ENCODE measurements at places on chromosomes 4 and X. TPM values are rescaled to one million over a fixed set of nuclear protein-coding genes. Genes with fewer than 3 reads are reported as not detected.

SAGE1 gene
- not detected for total RNA-seq

PACRGL gene
- total RNA-seq = 18.3 TPM

DNA sequence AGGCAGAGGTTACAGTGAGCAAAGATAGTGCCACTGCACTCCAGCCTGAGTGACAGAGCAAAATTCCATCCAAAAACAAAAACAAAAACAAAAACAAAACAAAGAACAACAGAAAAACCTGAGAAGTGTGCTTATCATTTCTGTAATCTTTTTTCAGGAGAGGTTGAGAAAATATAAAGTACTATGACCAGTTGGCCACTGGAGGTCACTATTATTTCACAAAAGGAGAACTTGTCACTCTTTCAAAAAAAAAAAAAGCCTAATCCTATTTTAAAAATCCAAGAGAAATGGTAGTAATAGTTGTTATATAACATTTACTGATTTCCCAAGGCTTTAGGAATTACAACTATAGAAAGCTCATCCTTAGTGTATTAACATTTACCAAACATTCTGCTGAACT is 24.9 kb upstream of the RNF150 start:
- H3K27ac ChIP-seq = no peak overlapping the region
- no peak for DNase-seq
- no peak overlapping the region for H3K4me3 ChIP-seq
- H3K27me3 ChIP-seq = no peaks in the 10 kb centered on the region
- no peaks in the 10 kb centered on the region for H3K4me1 ChIP-seq

- no peaks in the 10 kb centered on the region for H3K27me3 ChIP-seq
- no peak for DNase-seq
- H3K4me1 ChIP-seq = no peaks in the 10 kb centered on the region
- H3K36me3 ChIP-seq = no peaks in the 10 kb centered on the region
- H3K4me3 ChIP-seq = no peak overlapping the region
Observed at GRCh38 chr4:155077452-155078229, 130.8 kb upstream of the NPY2R start.

GRCh38 chr4:159227378-159227777 is 124.5 kb downstream of the RAPGEF2 start:
- peaks cover 17% of the 10 kb centered on the region for H3K4me1 ChIP-seq
- H3K27me3 ChIP-seq = no peaks in the 10 kb centered on the region
- no peak for DNase-seq
- H3K36me3 ChIP-seq = no peaks in the 10 kb centered on the region
- H3K4me3 ChIP-seq = peak overlapping the region; percentile 39
- H3K27ac ChIP-seq = peak overlapping the region; percentile 20

DNA sequence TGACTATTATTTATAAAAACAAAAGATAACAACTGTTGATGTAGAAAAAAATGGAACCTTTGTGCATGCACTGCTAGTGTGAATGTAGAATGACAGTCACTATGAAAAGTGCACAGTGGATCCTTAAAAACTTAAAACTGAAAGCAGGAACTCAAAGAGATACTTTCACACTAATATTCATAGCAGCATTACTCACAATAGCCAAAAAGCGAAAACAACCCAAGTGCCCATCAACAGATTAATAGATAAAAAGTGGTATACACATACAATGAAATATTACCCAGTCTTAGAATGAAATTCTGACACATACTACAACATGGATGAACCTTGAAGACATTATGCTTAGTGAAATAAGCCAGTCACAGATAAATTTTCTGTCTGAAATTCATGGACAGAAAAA is 23.8 kb downstream of the CENPC start:
- H3K4me3 ChIP-seq = no peak overlapping the region
- no peak overlapping the region for H3K27ac ChIP-seq
- H3K4me1 ChIP-seq = no peaks in the 10 kb centered on the region
- no peak for DNase-seq

DNA sequence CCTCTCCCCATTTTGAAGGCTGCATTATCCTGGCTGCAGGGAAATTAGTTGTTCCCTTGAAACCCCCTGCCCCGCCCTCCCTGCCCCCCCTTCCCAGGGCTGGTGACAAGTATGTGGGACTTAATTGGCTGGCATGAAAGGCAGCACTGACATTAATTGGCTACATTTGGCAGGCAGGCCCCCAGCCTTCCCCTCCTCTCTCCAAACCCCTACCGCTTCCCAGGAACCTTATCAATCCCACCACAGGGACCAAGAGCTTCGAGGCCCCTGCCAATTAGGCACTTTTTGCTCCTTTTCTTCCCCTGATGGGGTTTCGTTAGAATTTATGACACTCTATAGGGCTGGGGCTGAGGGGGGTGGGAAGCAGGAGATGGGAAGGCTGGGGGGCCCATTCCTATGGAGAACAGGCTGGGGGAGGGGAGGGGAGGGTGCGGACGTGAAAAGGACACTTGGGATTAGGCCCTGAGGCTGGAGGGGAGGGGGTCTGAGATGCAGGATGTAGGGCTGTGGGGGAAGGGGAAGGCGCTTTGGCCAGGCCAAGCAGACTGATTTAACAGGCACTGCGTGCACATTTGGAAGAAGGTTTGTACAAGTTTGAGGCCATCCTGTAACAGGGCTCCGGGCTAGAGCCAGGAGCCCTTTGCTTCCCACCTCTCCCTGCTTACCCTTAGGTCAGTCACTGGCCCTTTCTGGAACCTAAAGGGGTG is 52.2 kb downstream of the EFNB1 start:
- DNase-seq = no peak
- no peaks in the 10 kb centered on the region for H3K4me1 ChIP-seq
- no peak overlapping the region for H3K4me3 ChIP-seq
- no peaks in the 10 kb centered on the region for H3K27me3 ChIP-seq
- no peaks in the 10 kb centered on the region for H3K36me3 ChIP-seq

DNA sequence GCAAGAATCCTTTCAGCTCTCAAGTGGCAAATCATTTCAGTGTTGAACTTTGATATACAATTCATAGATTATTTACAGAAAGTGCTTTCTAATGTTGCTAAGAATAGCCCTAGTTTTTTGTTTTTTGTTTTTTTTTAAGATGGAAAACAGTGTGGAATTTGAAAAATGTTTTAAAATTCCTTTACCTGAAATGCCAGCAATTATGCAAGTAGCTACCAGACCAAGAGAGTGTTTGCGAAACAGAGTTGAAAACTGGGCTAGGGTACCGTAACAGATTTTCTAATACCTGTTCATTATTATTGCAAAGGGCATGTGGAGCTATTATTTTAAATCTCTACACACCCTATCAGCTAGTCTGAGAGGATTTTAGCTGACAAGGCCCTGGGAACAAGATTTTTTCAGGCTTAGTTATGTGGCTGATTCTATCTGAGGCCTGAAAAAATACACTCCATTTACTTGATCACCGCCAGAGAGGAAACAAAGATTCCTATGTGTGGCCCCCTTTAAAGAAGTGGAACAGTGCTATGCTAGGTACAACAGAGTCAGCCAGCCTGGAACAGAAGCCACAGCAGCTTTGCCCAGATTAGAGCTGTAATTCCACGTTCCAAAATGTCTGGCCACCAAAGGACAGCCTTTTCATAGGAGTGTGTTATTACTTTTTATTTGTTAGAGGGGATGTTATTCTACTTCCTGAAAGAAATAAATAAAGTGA is 46.9 kb upstream of the SLC39A8 start:
- no peak overlapping the region for H3K4me3 ChIP-seq
- H3K27me3 ChIP-seq = no peaks in the 10 kb centered on the region
- H3K4me1 ChIP-seq = no peaks in the 10 kb centered on the region
- DNase-seq = no peak
- H3K36me3 ChIP-seq = no peaks in the 10 kb centered on the region

DNA sequence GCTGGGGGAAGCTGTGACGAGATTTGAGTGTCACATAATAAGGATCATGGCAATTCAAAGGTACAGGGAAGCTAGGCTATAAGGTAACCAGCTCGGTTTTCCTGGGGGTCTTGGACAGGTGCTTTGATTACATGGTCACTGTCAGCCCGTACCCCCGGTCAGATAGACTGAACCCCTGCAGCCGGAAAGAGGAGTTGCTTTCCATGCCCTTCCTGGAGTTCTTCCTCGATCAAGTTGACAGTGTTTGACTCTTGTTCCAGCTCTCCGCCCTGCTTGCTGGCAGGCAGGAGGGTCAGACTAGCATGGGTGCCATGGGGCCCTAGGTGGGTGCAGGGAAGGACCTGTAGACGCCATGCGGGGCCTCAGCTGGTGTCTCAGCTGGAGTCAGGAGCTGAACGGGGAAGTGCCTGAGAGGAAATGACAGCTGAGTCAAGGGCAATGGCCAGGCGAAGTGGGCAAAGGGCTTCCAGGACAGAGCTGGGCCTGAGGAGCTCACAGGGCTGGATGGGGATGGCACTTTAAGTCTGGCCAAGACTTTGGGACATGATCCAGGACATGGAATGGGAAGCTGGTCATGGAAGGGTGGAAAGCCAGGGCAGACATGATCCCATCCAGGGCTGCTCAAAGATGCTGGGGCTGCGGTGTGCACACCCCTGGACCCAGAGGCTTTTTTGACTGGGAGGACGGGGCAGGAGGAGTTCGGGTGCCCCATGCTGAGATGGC is 1.6 kb downstream of the TMEM187 start:
- DNase-seq = no peak
- H3K27me3 ChIP-seq = no peaks in the 10 kb centered on the region
- H3K4me3 ChIP-seq = peak overlapping the region; percentile 84
- no peaks in the 10 kb centered on the region for H3K36me3 ChIP-seq

- H3K4me3 ChIP-seq = no peak overlapping the region
- H3K36me3 ChIP-seq = no peaks in the 10 kb centered on the region
- no peak overlapping the region for H3K27ac ChIP-seq
Observed at GRCh38 chr4:25938366-25938765, 24.3 kb downstream of the SMIM20 start.

Measured in ascending aorta (tissue), 2 donors.